ENCODE measurements at places on chromosomes 5 and 9. TPM values are rescaled to one million over a fixed set of nuclear protein-coding genes. Genes with fewer than 3 reads are reported as not detected.

DNA sequence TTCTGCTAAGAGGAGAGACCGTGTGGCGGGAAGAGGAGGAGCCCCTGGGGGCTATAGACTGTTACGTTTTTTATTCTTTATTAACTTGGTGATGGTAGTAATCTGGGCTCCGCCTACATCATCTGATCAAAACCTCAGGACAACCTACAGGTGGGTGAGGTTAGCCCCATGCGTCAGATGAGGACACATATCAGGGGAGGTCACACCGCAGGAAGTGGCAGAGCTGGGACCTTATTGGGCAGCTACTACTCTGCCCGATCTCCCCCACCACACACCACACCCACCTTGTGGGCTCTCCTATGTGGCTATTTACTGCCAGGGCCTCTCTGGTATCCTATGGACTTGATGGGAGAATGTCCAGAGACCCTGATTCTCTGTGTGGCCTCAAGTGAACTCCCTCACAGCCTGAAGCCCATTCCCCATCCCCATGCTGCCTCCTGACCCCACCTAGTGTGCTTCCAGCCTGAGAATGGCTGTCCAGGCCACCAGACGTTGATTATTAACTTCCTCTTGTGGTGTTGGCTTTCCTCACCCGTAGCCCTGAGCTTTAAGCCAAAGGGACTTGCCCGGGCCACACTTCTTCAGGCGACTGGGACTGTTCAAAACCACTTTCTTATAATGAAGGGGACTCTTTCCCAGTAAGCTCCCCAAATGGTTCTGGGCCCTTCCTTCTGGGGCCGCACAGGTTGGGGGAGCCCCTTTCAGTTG, 8.2 kb downstream of the UNC5A start:
- peak; percentile 27 for DNase-seq
- H3K27me3 ChIP-seq, result peaks cover 55% of the 10 kb centered on the region
- no peak overlapping the region for H3K27ac ChIP-seq
- H3K4me1 ChIP-seq, result peaks cover 10% of the 10 kb centered on the region
- H3K4me3 ChIP-seq, result no peak overlapping the region

- no peak overlapping the region for H3K27ac ChIP-seq
- H3K27me3 ChIP-seq, result peaks cover 6% of the 10 kb centered on the region
- H3K4me3 ChIP-seq, result no peak overlapping the region
- H3K36me3 ChIP-seq, result no peaks in the 10 kb centered on the region
These were observed 97.2 kb downstream of the ROR2 start for GRCh38 chr9:91852801-91853347.

Gene OBP2B
- total RNA-seq, result not detected

DNA sequence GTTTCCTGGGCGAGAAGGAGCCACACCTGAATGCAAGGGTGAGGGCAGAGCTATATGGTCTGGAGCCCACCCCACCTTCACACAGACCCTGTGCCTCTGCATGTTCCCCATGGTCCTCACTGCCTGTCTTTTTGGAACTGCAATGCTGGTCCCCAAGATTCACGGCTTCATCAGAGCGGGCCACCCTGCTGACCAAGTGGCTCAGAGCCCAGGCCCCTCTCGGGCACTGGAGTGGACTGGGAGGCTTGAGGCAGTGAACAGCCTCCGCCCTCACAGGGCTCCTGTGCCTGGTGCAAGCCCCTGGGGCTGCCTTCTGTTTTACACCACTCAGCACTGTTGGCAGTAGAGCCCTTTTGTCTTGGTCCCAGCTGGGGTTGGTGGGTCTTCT, 143.2 kb downstream of the CACNA1B start:
- H3K4me1 ChIP-seq, result no peaks in the 10 kb centered on the region
- peaks cover 31% of the 10 kb centered on the region for H3K27me3 ChIP-seq
- H3K27ac ChIP-seq, result no peak overlapping the region
- no peaks in the 10 kb centered on the region for H3K36me3 ChIP-seq

GRCh38 chr5:151348789-151349188, 1.4 kb upstream of the SLC36A2 start:
- no peaks in the 10 kb centered on the region for H3K36me3 ChIP-seq
- H3K27ac ChIP-seq, result no peak overlapping the region
- peaks cover 9% of the 10 kb centered on the region for H3K27me3 ChIP-seq
- H3K4me3 ChIP-seq, result no peak overlapping the region

DNA sequence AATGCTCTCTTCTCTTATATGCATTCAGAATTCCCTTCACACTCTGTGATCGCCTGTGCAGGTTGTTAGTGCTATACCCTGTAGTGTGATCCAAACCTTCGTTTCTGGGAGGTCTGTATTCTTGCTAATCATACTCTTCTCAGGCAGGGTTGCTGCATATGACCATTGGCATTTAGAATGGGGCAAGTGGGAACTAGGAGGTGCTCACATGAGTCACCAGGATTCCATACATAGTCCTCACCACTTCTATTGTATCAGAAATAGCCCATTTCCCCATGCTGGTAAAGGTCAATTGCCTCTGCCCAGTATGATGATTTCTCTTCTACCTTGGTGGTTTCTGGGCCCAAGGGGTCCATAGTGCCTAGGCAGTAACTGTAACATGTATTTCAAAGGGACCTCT, 443.5 kb upstream of the CDH6 start:
- H3K27me3 ChIP-seq, result no peaks in the 10 kb centered on the region
- H3K27ac ChIP-seq, result no peak overlapping the region
- no peaks in the 10 kb centered on the region for H3K4me1 ChIP-seq
- no peaks in the 10 kb centered on the region for H3K36me3 ChIP-seq

Gene HAVCR2
- total RNA-seq, result 30.9 TPM

- no peak for DNase-seq
- H3K27me3 ChIP-seq, result no peaks in the 10 kb centered on the region
- H3K4me1 ChIP-seq, result no peaks in the 10 kb centered on the region
- H3K4me3 ChIP-seq, result no peak overlapping the region
These were observed 144.7 kb upstream of the RAD23B start for GRCh38 chr9:107138261-107138992.

- H3K36me3 ChIP-seq, result no peaks in the 10 kb centered on the region
- H3K27me3 ChIP-seq, result peaks cover 34% of the 10 kb centered on the region
- H3K27ac ChIP-seq, result peak overlapping the region; percentile 6
- DNase-seq, result peak; percentile 78
- peaks cover 8% of the 10 kb centered on the region for H3K4me1 ChIP-seq
These were observed 92.9 kb upstream of the MTAP start for GRCh38 chr9:21709464-21710058.

Gene LIFR
- 0.12 TPM for total RNA-seq

Gene HNRNPAB
- total RNA-seq, result 185 TPM

DNA sequence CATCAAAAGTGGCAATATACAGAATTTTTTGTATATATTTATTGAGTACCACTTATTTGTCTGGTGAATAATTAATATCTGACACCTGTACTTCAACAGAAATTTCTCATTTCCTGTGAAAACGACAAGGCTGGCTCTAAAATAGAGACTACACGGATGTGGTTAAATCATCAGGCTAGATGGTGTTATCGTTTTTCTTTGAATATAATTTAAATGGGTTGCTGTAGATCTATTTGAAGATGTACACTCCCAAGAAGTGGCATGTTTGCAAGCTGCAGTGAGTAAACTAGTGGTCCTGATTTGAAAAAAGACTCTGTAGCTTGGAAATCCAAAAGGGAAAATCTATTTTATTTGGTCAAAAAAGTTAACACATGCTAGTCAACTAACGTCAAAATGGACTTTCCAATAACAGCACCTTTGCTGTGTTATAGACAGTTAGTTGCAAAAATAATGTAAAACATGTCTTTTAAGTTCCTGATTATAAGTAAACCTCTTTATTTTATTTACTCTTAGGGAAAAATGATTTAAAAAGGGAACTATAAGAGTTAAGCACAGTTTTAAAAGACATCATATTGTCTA, 13.8 kb downstream of the ST8SIA4 start:
- H3K27ac ChIP-seq, result peak overlapping the region; percentile 90
- peaks cover 69% of the 10 kb centered on the region for H3K4me1 ChIP-seq
- H3K4me3 ChIP-seq, result peak overlapping the region; percentile 76

GRCh38 chr9:134333234-134333873, 7.1 kb downstream of the RXRA start:
- H3K4me3 ChIP-seq, result no peak overlapping the region
- no peak overlapping the region for H3K27ac ChIP-seq
- DNase-seq, result no peak
- H3K4me1 ChIP-seq, result no peaks in the 10 kb centered on the region
- no peaks in the 10 kb centered on the region for H3K36me3 ChIP-seq

Gene PCDHGA11
- total RNA-seq, result not detected

DNA sequence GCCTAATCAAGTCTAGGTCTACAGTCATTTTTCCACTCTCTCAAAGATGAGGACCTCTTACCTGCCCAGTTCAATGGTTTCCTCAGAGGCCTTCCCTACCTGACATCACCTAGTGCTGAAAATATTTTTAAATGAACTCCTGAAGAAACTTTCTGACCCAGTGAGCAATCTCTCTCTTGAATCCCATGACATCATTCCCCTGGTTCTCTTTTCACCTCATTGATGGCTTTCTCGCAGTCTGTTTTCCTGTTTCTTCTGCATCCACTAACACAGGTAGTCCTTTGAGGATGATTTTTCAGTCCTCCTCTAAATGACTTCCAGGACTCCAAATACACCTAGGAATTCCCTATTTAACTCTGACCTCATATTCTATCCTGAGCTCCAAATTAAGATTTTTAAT, 40.3 kb downstream of the SCAI start:
- no peak for DNase-seq
- H3K36me3 ChIP-seq, result no peaks in the 10 kb centered on the region
- H3K4me3 ChIP-seq, result no peak overlapping the region
- no peaks in the 10 kb centered on the region for H3K27me3 ChIP-seq

Gene ARHGEF39
- 11.8 TPM for total RNA-seq

DNA sequence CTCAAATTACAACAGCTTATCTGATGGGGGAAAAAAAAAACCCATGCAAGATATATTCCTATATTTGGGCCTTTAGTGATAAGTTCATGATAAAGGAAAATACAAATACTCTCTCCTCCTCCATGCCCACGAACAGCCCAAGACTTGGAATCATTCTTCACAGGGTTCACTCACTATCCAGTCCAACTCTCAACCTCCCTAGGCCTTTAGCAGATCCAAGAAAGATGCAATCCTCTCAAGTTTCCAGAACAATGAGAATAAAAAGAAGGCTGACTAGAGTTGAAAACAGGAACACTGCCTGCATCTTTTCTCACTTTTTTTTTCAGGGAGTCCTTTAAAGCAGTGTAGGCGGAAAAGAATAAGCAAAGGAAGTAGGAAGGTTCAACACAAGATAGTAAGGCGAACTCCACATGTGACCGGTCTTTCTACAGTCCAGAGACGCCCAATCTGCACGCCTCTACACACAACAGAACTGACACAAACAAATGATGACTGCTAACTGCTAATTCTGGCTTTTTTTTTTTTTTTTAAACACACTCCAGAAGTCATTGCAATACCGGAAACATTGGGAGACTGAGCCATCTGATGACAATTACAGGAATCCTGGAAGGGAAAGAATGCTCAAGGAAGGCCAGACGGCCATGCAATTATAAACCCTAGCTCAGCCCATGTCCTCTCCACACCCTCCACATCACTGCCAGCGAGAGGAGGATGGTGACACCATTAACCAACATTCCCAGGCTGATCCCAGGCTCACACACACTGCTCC, 75.4 kb downstream of the BNC2 start:
- H3K4me3 ChIP-seq, result no peak overlapping the region
- no peaks in the 10 kb centered on the region for H3K36me3 ChIP-seq
- no peak for DNase-seq
- no peaks in the 10 kb centered on the region for H3K27me3 ChIP-seq
- H3K4me1 ChIP-seq, result no peaks in the 10 kb centered on the region
- H3K27ac ChIP-seq, result no peak overlapping the region

DNA sequence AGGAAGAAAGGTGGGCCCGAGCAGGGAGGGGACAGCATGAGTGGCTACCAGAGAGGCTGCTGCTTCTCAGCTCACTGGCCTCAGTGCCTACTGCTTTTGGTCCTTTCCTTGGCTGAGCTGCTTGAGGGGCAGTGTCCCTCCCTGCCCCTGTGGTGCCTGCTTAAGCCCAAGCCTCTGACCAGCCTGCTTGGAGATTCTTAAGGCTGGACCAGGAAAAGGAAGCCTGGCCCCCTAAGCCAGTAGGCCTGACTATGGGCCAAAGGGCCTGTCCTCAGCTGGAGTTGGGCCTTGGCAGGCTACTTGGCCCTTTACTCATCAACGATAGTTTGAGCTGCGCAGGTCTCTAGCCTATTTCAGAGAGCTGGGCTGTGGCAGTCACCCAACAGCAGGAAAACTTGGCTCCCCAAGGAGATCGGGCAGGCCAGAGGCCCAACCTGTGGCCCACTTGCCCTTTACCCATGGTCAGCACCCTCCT, 24.9 kb downstream of the TCF7 start:
- peaks cover 77% of the 10 kb centered on the region for H3K36me3 ChIP-seq
- peak overlapping the region; percentile 22 for H3K27ac ChIP-seq
- no peaks in the 10 kb centered on the region for H3K27me3 ChIP-seq
- peaks cover 74% of the 10 kb centered on the region for H3K4me1 ChIP-seq

Gene SPATA6L
- total RNA-seq, result 0.42 TPM

- DNase-seq, result no peak
- no peaks in the 10 kb centered on the region for H3K36me3 ChIP-seq
- no peak overlapping the region for H3K4me3 ChIP-seq
- no peaks in the 10 kb centered on the region for H3K4me1 ChIP-seq
- no peak overlapping the region for H3K27ac ChIP-seq
- H3K27me3 ChIP-seq, result no peaks in the 10 kb centered on the region
These were observed 156.9 kb downstream of the TRIM32 start for GRCh38 chr9:116843863-116844620.

DNA sequence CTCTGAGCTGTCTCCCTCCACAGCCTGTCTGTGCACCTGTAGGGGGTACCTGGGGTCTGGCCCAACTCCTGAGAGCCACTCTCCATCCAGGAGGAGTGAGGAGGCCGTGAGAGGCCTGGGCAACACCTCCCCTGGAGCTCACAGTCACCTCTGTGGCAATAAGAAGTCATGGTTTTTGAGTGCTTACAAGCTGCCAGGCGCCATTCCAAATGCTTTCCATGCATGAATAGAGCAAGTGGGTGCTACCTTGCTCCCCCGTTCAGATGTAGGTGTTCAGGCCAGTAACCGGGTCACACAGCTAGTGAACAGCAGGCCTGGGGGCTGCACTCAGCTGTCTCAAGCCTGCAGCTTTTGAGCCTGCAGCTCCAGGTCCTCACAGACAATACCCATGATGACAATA, 30.6 kb downstream of the CORO2A start:
- H3K27ac ChIP-seq, result no peak overlapping the region
- no peaks in the 10 kb centered on the region for H3K36me3 ChIP-seq
- no peaks in the 10 kb centered on the region for H3K27me3 ChIP-seq
- DNase-seq, result no peak

GRCh38 chr9:131436865-131437271, 43.0 kb downstream of the PRRC2B start:
- DNase-seq, result no peak
- H3K27ac ChIP-seq, result no peak overlapping the region
- H3K4me1 ChIP-seq, result peaks cover 27% of the 10 kb centered on the region
- no peak overlapping the region for H3K4me3 ChIP-seq
- peaks cover 70% of the 10 kb centered on the region for H3K36me3 ChIP-seq
- H3K27me3 ChIP-seq, result no peaks in the 10 kb centered on the region

- DNase-seq, result no peak
- peaks cover 40% of the 10 kb centered on the region for H3K4me1 ChIP-seq
- H3K27ac ChIP-seq, result peak overlapping the region; percentile 100
- peaks cover 20% of the 10 kb centered on the region for H3K36me3 ChIP-seq
- peak overlapping the region; percentile 96 for H3K4me3 ChIP-seq
These were observed 812 bp downstream of the SREK1 start for GRCh38 chr5:66144834-66145390.

Gene SLC6A18
- not detected for total RNA-seq

Gene PCDHGC4
- total RNA-seq, result not detected

Gene OR1J2
- total RNA-seq, result not detected

Gene IFNK
- total RNA-seq, result not detected
